ENCODE measurements at places on chromosomes 2 and 18.

DNA sequence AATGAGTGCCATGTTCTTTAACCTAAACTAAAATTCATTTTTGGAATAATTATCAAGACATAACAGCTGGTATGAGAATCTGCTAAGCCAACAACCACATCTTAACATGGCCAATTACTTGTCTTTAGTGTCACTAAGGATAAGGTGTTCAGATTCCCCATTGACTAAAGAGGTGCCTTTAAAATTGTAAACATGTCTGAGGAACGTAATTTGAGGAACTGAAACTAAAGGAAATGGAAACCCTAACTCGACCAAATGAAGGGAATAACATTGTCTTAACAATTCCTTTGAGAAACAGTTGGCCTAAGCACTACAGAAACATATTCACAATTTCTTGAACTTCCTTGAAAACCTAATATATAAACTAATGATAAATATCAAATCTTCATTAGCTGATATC is 355.4 kb upstream of the GULP1 start:
- no peak for DNase-seq

DNA sequence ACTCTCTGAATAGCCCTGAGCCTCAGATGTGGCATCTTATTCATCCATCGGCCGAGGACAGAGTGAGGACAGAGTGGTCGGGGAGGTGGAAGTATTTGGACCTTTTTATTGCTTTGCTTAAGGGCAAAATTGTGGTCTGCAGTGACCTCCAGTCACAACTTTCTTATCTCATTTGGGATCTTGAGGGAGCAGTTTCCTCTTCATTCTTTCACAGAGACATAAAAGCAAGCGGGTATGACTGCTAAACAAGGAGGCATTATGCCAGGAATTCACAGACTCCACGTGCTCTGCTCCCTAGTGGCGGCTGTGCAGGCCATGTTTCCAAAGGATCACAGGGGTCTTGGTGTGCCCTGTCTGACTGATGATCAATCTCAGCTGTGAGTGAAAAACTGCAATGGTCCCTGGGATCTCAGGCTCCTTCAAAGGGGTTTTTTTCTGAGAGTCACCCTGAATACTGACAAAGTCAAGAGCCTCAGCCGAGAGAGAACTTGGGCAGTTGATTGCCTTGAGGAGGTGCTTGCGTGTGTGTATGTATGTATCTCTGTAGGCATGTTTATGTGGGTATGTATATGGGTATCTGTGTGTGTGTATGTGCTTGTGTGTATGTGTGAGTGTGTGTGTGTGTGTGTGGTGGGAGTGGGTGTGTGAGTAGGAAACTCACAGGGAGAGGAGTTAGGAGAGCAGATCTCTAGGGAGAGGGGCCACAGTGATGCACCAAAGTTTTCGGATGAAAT is 47.7 kb downstream of the RAPGEF4 start:
- peak; percentile 34 for DNase-seq

DNA sequence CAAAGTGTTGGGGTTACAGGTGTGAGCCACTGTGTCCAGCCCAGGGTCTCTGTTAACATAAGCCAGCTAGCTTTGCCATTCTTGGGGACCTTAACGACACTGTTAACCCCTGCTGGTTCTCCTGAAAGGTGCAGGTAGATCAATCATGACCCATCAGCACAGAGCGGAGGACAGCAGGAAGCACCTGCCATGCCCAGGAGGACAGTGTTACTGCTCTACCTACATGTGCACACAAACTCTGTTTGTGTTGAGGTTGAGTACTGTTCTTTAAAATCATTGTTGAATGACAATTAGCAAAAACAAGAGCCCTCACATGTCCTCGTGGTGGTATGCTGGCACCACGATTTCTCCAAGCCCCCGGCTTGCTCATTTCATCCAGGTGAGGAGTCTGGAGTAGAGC is 120.9 kb downstream of the FAM210A start:
- DNase-seq: no peak

DNA sequence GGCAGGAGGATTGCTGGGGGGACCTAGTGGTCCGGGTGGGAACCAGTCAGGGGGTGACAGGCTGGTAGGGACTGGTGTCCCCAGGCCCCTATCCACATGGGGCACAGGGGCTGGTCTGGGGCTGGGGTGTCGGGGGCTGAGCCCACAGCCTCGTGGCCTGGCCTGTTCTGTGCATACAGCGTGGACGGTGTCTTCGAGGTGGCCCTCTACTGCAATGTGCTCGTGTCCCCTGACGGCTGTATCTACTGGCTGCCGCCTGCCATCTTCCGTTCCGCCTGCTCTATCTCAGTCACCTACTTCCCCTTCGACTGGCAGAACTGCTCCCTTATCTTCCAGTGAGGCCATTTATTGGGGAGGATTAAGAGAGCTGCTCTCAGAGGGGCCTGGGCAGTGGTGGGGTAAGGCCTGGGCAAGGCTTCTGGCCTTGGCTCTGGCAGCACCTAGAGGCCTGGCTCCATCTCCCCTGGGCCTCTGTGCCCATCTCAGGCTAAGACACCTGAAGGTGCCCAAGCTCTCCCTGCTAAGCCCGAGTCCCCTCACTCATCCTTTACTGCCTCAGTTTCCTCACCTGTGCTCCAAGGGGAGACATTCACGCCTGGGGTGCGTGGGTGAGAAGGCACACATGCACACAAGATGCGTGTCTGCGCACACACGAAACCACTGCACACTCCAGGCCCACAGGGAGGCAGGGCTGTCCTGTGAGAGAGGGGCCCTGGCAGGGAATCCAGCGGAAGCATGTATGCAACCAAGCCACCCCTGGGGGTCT is 1.9 kb downstream of the CHRNG start:
- no peak for DNase-seq

DNA sequence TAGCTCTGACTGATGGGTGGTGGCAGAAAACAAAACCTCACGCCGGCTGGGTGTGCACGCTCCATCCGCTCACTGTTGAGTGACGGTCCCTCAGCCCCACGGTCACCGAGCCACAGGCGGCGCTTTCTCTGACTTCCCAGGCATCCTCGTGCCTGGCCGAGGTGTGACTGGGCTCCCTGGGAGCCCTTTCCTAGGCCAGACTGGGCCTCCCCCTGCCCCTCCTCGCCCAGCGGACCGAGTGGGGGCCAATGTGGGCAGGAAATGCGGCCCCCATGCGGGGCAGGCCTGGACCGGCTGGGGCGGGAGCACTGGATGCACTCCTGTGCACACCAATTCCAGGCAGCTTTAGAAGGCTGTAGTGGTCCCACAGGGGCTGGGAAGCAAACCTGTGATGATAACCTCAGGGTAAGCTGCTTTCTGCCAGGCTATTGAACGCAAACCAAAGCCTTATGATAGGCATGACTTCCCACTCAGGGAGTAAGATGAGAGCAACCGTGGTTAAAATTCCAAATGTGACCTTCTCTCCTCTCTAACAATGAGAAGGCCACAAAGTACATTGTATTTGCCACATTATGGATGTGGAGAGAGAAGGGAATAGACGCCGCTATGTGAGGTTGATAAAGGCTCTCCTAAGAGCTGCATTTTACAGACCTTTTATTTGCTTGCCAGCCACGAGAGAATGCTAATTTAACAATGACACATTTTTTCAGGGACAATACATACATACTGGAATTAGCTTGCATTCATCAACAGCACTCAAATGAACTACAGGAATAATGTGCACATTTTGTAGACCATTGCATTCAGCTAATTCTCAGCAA is 83.9 kb upstream of the PGAP1 start:
- DNase-seq: no peak

DNA sequence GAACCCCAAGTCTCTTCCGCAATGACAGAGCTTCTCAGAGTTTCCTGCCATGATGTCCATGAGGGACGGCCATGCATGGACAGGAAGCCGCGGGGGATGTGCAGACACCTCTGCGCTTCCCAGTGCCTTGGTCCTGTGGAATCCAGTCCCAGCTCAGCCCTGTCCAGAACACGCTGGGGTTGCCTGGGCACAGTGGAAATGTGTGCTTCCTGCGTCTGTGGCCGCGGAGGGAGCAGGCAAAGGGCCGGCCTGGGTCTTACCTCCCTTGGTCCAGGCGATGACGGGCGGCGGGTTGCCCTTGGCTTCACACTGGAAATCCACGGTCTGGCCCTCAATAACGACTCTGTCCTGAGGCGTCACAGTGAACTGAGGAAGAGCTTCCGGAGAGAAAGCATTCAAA is 79.6 kb downstream of the PXDN start:
- no peak for DNase-seq

DNA sequence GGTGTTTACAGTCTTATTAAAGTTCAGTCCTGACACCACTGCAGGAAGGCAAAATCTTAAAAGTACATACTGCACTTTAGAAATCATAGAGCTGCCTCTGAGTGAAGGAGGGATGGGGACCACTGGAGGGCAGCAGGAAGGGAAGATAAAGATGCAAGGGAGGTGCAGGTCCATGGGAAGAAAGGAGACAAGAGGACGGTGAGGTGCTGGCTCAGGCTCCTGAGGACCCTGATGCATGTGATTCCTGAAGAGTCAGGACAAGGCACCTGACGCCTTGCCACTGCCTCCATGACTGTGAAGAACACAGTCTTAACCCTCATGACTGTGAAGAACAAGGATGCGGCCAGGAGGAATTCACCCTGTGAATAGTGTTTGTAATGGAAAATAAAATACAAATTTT is 116.2 kb upstream of the NPAS2 start:
- DNase-seq: no peak

DNA sequence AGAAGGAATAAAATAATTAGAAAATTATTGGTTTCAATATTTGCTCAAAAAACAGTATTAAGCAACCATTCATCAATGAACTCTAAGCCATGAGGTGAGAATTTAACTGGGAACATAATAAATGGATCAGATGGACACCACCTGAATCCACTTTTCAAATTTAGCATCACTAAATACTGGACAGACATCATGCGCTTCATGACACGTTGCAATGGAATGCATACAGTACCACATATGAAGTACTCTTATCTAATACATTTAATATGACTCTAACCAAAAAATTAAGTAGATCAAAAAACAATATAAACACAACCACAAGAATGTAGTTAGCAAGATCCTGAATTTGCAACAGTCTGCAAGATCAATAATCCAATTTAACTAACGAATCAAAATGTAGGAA is 76.6 kb downstream of the COBLL1 start:
- DNase-seq: no peak

GRCh38 chr2:60100034-60100433 is 453.4 kb downstream of the BCL11A start:
- DNase-seq: no peak

DNA sequence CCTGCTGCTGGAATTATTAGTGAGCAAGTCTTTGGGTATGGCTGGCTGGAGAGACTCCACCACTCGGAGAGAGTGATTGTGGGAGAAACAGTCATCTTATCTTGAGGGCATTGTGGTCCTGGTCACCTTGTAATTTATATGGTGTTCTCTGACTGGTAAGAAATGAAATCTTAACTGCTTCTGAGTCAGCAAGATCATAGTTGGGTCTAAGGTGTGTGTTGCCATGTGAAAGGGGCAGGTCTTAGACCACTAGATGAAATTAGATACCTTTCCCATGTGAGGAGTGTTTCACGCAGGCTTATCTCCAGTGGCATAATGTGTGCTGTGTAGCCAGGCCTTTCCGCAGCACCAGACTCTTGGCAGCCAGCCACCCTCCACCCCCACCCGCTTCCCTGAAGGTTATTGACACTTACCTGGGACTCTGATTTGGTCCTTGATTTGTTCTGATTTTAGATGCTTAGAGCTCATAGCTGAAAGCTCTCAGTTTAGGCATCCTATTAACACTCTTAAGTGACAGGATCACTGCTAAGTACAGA is 7.7 kb downstream of the MAPRE3 start:
- DNase-seq: no peak

GRCh38 chr18:50143886-50144285 is 51.1 kb downstream of the MYO5B start:
- no peak for DNase-seq
